ENCODE measurements at places on chromosomes 1 and 21.

GRCh38 chr1:28832966-28833365, 21.0 kb downstream of the OPRD1 start:
- DNase-seq: no peak

DNA sequence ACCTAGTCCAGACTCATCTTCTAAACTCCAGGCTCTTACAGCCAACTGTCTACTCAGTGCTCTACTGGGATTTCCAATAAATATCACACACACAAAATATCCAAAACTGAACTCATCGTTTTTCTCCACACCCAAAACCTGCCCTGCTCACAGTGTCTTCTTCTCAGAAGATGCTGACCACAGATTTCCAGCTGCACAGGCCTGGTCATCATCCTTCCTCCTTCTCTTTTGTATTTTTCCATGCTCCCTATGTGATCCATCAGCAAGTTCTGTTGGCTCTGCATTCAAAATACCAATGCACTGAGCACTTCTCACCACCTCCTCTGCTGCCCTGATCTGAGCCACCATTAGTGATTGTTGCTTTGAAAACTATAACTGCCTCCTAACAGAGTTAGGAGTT, 159.5 kb upstream of the KAZN start:
- DNase-seq: no peak

DNA sequence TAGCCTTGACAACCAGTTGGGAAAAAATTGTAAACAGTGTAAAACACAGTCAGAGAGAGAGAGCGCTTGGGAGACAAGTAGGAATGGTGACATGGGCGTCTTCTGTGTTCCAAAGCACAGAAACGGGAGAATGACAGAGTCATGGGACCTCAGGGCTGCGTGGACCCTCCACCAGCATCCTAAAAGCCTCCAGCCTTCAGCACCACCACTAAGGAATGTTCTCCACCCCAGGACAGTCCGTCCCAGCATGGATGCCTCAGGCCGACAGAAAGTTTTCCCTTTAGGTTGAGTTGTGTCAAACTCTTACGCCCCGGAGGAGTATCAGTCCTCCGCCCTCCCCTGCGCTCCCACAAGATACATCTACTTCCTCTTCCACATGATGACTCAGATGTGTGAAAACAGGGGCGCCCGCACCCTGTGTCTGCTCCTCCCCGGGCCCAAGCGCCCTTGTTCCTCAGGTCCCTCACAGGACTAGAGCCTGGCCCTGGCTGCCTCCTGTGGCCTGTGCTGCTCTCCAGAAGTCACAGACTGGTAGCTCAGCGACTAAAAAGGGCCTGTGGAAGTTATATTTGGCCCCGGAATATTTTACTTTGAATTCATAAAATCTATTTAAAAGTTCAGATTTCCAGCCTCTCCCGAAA, 63.9 kb upstream of the EFHD2 start:
- DNase-seq: no peak

DNA sequence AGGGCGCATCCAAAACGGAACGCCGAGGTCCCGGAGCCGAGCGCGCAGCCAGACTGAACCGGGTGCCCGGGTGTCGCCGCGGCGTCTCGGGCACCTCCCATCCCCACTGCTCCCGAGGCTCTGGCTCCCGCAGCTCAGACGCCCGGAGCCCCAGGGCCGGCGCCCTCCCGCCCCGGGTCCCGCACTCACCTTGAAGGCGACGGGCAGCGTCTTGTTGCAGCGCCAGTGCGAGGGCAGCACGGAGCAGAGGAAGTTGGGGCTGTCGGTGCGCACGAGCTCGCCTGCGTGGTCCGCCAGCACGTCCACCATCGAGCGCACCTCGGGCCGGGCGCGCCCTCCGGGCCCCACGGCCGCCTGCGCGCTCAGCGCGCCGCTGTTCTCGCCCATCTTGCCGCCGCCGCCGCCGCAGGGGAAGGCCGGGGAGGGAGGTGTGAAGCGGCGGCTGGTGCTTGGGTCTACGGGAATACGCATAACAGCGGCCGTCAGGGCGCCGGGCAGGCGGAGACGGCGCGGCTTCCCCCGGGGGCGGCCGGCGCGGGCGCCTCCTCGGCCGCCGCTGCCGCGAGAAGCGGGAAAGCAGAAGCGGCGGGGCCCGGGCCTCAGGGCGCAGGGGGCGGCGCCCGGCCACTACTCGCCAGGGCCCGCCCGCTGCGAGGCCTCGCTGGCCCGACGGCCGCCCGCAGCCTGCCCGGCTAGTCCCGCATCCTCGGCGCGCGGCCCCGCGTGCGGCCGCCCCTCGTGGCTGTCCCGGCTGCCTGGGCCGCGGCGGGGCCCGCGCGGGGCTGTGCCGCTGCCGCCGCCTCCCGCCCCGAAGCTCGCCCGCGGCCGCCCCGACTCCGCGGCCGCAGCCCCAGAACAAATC, 447 bp downstream of the RUNX3 start:
- DNase-seq: no peak

- no peak for DNase-seq
Observed at GRCh38 chr1:83033682-83034081, 965.2 kb downstream of the TTLL7 start.

DNA sequence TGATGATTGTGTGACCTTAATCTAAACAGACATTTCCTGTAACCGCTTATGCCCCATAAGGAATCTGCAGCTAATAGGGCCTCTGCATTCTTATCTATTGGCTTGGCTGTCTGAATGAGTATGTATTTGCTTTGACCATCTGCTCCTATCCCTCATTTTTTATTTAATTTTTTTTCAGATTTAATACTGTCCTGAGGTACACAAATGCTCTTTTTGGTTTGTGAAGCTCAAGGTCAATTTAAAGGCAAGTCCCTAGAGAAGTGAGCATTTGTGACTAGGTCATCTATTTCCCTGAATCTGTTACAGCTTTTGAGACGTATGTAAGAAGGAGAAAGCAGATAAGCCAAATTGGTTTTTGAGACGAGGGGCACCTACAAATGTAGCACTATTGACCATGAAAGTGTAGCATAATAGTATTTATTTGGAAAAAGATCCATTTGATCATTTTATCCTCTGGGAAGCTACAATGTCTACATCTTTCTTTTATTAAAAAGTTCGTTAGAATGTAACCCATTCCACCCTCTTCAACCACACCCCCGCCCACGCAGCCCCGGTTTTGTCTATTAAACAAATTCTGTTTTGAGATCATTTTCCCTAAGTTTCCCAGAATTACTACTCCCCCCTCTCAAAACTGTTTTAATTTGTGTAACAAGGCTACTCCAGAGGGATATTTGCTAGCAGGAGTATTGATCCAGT, 69.2 kb upstream of the HSPA13 start:
- DNase-seq: no peak

DNA sequence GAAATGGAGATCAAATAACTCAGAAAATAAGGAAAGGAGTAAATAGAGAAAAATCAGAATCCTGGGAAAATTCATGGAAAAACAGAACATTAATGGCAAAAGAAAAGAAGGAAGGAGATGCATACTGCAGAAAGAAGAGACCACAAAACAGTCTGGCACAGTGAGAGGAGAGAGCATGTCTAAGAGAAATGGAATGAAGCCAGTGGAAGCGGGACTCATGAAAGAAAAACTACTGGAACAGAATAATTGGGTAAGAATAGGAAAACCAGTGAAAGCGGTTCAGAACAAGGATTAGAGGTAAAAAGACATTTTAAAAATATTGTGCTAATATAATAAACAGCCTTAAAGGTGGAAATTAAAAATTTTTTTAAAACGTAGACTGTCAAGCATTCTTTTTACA, 93.6 kb upstream of the GREM2 start:
- DNase-seq: no peak

- peak; percentile 100 for DNase-seq
Observed at GRCh38 chr1:47313915-47314664, at the start of gene STIL. TSS of gene STIL (minus strand) at chr1:47314147. CDS start at chr1:47310319, 3,828 bp downstream.

GRCh38 chr21:34801519-34802132, 132.8 kb downstream of the CLIC6 start:
- DNase-seq: no peak

GRCh38 chr21:45097827-45098387, 23.5 kb downstream of the ADARB1 start:
- no peak for DNase-seq

DNA sequence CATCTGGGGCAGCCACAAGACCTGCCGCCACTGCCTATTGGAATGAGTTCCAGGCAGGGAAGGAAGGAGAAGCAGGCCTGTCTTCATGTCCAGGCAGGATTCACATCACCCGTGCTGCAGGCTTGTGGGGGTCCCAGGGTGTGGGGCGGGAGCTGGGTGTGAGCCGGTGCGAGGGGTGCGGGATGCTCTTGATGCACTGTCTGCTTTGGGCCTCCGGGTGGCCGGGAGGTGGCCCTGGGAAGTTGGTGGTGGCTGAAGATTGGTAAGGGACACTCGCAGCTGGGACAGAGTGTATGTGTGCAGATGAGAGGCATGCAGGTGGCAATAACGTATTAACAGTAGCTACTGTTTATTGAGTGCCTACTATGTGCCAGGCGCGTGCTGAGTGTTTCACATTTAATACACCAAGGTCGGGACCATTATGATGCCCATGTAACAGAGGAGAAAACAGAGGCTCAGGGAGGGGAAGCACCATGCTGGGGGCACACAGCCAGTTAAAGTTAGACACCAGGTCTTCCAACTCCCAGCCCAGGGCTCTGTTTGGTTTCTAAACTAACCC, 3.3 kb downstream of the CROCC start:
- DNase-seq: no peak

DNA sequence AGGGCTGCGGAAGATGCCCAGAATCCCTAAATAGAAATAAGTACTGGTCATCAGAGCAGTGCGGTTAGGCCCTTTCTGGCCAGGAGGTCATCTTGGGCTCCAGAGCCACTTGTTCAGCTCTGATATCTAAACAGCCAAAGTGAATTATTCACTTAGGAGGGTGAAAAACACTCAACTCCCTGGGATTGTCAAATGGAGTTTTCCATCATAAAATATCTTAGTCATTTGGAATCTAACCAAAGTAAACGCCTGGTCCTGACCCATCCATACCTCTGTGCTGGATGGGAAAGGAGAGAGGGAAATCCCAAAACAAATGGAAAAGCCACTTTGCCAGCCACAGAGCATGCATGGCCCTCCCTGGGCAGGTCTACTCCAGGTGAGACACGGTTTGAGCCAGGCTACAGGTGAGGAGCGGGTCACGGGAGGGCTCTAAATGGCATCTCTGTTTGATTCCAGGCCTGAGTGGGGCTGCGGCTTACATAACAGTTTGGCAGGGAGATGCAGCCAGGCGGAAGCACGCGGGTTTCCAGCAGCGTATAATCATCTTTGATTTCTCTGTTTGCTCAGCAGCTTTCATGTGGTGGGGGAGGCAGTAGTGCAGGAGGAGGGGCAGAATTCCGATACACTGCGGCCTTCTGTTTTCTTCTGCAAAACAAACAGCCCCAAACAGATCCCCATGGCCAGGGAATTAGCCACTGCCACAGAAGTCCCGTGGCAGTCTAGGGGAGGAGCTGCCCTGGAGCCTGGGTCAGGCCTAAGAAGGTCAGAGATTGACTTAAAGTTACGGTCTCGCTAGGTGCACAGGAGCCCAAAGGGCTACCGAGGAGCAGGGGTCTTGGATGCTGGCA, 59.1 kb upstream of the ZNF648 start:
- DNase-seq: no peak

GRCh38 chr1:78678324-78678723, 28.7 kb downstream of the IFI44 start:
- no peak for DNase-seq

- no peak for DNase-seq
Observed at GRCh38 chr1:32431736-32432400, 33.0 kb upstream of the ZBTB8B start.

DNA sequence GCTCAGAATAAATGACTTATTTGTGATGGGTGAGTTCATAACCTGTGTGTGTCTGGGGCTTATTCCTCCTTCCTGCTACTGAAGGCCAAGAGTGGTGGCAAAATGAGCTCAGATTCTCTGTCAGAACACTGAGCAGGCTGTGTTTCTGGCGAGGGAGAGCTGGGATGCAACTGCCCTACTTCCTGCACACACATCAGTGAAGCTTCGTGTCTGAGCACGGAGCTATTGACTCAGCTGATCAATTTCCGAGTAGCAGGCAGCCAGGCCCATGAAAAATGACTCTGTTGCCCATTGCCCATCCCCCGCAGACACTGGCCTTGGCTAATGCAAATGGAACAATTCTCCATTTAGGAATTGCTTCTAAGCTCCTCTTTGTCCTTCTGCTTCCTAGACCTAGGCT, 27.7 kb downstream of the TNR start:
- no peak for DNase-seq

DNA sequence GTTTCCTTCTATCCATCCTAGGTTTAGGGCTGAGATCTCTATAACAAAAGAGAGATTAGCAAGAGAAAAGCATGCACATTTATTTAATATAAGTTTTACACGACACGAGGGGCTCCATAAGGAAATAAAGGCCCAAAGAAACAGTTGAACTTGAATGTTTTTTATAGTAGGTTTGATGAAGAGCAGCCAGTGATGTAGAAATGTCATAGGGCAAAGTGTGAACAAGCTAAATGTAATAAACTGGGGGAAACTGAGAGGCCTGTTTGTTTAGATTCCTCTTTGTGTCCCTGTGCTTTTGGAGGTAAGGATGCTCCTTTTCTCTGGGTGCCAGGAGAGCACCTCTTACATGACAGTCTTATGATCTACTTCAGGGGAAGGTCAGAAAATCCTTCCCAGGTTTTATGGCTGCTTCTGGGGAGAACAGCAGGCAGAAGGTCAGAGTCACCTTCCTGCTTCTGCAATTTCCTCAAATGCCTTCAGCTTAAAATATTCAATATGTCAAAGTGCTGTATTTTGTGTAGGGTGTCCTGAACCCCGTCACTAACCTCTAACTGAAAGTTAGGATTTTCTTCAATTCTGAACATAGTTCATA, 9.5 kb upstream of the HORMAD1 start:
- DNase-seq: no peak

DNA sequence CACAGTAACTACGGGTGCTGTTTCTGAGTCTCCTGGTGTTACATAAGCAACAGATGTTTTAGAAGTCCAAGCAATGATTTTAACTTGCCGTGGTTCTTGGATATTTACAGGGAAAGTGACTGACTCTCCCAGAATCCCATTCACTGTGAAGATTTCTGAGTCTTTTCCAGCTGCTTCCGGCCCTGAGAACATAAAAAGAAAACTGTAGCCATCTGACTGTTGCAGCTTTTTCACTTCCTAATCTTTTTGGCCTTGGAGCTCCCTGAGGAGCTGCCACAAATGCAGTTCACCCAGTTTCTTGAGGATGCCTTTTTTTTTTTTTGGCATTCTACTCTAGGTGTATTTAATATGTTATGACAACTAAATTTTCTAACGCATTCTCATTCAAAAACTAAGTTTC, 13.7 kb downstream of the CD84 start:
- DNase-seq: no peak
